NCI-H2171 treated with DMSO at 0.1 percent for 48 hours (cell line): ENCODE measurements at places on chromosomes 1 and 21.

DNA sequence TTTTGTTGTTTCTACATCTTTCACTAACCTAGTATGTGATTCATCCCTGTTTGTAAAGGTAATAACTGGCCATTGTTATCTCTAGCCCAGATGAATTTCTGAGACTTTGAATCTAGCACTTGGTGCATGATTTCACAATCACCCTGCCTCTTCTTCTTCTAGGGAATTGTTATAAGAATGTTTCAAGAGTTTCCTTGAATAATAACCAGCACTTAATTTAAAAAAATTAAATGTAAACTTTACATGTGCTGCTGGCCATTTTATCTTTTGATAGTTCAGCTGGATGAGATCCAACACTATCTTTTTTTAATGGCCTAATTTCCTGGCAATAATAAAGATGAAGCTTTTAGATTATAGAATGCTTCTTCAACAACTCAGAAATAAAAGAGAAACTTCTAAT is 31.8 kb downstream of the UBE2U start:
- DNase-seq = no peak

- DNase-seq = no peak
Measured at GRCh38 chr1:87800006-87800405, 471.3 kb downstream of the LMO4 start.

DNA sequence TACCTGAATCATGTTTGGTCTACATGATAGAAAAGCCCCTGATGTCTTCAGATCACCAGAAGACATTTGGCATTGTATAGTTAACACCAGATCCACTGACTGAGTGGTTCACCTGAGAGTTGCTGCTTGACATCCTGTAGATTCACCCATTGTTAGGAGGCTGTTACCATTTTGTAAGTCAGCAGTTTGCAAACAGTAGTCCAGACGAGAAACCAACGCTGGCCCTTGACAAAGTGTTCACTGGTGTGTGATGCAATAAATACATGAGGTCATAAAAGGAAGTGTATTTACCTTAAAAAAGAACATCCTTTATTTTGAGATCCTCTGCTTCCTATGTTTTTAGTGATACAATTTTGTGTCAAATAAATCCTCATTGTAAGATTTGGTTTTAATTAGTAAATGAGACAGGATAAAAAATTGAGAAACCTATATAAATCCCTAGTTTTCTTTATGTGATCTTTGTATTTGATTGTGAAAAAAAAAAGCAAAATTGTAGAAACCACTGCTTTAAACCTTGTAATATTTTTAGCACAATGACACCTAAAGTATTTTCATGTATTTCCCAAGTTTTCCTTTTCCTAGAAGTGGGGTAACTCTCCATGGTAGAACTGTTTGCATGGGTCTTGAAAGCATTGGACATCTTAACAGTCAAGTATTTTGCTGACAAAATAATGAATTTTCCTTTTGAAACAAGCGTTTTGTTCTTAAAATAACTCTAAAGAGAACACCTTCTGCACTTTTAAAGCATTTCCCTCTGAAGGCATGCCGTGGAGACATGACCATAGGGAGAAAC is 204.3 kb downstream of the FGGY start:
- DNase-seq = no peak

GRCh38 chr1:42684139-42684538 is 1.9 kb downstream of the YBX1 start:
- no peak for DNase-seq

- no peak for DNase-seq
Measured at GRCh38 chr21:24737296-24737850, 869.9 kb downstream of the MRPL39 start.

DNA sequence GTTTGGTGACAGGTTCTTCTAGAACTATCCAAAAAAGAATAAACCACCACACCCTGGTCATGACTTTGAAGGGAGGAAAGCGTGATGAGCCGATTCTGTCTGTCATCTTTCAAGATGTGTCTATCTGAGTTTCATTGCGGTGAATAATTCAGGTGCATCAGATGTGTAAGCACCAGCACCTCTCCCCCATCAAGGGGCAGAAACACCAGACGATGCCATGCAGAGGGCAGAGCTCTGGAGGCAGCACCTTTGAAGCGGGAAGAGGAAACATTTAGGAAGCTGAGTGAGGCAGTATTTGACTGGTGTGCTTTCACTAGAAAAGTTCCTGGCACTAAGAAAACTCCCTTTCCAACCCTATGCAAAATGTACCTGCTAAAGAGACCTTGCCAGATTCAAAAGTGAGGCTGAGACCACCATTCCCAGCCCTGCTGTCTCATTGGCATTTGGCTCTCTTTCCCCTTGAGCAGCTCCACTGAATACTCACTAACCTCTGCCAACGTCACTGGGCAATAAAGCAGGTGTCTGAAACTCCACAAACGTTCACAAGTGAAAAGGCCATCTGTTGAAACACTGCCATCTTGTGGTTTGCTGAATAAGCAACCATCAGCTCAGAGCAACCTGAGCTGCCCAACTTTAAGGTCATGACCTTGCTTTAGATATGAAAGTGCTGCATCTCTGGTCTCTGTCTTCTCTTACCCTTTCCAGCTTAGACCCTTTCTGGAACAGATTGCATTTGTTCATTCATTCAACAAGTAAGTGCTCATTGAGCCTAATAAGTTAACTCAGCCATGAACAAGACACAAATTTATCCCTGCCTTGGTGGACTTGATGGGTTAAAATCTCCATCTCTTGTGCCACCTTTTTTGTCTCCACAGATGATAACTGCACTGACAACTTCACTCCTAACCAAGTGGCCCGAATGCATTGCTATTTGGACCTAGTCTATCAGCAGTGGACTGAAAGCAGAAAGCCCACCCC is 228.6 kb downstream of the PAPPA2 start:
- DNase-seq = peak; percentile 85

- peak; percentile 47 for DNase-seq
Measured at GRCh38 chr21:44299458-44300261, at the start of gene PFKL. PFKL (plus strand) TSS chr21:44300053; CDS start chr21:44300106, 53 bp downstream.

- no peak for DNase-seq
Measured at GRCh38 chr1:194309269-194309668, 1122.9 kb upstream of the B3GALT2 start.
